ENCODE measurements at places on chromosomes 11 and 22.
A peak's percentile ranks its signal among the peaks of the same experiment; 100 is the strongest.

DNA sequence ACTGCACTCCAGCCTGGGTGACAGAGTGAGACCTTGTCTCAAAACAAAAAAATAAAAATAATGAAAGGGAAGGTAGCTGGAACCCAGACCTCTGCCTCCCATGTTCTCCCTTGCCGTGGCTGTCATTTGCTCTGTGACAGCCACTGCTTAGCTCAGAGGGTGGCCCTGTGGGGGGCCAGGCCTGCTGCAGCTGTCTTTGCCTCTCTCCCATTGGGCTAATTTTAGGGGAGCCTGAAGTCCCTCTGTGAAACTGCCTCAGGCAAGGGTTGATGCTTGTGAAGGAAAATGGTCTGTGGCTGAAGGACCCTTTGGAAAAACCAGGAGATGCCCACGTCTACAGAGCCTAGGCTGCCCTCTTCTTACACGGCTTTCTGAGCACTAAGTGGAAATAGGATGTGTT lies 42.9 kb downstream of the C11orf91 start:
- no peak for DNase-seq

DNA sequence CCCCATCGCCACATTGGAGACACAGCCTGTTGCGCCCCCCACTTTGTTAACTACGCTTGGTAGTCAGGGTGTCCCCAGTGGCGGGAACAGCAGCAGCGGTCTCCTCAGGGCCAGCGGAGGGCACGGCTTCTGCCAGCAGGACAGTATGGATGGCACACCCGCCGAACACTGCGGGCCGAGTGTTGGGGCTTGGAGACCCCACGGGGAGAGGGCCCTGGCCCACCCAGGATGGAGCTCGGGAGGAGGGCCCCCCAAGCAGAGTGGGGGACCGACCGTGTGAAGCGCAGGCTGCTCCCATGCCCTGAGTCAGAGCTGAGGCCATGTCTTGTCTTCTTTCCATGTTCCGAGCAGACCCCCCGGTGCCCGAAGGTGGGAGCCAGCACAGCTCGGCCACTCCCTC lies 17.8 kb downstream of the MRPL23 start:
- DNase-seq: no peak

DNA sequence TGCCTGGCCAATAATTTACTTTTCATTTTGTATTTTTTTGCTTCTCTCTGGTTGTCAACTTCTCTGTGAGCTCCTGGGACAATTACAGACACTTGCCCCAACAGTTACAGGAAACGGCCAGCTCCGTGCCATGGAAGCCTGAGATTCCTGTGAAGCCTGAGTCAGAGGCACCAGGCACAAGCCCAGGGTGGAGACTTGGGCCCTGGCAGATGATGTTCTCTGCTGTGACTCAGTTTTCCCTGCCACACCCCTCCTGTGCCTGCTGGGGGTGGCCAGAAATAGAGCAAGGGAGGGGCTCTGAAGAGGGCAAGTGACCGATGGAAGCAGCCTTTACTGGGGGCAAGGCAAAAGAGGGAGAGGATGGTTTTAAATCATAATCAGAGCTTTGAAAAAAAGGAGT lies 4.9 kb downstream of the ATP5MGL start:
- DNase-seq: peak; percentile 52

GRCh38 chr11:64362339-64362738 lies 3.4 kb downstream of the RPS6KA4 start:
- no peak for DNase-seq

Data from tibial nerve (tissue), 4 donors.